NK-92 treated with Interleukin-12 subunit alpha and Interleukin-12 subunit beta, amount 100 ng/mL, for 24 hours (cell line): ENCODE measurements at places on chromosomes 12 and 14.

DNA sequence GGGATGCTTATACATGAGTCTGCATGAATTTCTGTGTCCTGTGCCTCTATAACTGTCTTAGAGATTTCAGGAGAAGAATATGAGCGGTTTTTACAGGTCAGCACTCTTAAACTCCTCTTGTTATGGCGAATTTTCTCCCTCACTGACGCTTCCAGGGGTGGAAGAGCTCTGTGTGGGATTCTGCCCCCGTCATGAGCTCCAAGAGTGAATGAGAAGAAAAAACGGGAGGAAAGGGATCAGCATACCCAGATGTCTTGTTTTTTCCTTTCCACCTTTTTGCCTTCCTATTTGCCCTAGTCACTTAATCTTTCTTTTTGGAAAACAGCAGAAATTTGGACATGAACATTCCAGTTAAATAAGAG lies 651 bp downstream of the PFKM start:
- DNase-seq = no peak

DNA sequence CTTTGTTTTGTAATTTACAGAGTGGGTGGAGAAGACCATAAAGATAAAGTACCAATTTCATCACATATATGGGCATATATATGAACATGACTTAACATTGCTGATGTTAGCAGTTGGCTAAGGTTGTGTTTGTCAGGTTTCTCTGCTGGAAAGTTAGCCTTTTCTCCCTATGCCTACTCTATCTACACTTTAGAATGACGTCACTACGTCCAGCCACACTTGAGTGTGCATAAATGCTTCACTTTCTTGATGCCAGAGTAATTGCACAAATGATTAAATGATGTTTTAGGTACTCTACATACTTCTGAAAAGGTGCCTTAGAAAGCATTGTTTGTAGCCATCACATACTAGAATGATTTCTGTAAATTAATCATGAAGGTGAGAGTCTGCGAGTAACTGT lies 759.2 kb upstream of the MGAT4C start:
- no peak for DNase-seq

DNA sequence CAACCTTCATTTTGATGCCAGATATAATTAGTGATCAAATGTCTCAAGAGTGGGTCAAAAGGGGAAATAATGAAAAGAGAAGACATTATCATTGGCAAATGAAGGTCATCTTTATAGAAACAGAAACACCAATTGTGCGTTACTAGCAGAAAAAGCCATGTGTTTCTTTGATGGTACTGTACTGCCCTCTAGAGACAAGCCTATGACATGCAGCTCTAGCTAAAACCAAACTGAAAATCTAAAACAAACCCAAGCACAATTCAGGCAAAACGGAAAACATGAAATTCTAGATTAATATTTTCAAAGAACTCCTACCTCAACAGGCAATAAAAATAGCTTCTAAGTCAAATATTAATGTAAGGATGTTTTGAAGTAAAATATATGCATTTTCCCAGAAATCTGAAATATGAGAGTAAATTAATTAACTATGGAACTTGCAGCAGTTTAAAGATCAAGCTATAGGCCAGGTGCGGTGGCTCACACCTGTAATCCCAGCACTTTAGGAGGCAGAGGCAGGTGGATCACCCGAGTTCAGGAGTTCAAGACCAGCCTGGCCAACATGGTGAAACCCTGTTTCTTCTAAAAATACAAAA lies 115.4 kb downstream of the KLHL28 start:
- no peak for DNase-seq

- no peak for DNase-seq
These were observed 37.8 kb upstream of the C12orf75 start for GRCh38 chr12:105292705-105293104.

DNA sequence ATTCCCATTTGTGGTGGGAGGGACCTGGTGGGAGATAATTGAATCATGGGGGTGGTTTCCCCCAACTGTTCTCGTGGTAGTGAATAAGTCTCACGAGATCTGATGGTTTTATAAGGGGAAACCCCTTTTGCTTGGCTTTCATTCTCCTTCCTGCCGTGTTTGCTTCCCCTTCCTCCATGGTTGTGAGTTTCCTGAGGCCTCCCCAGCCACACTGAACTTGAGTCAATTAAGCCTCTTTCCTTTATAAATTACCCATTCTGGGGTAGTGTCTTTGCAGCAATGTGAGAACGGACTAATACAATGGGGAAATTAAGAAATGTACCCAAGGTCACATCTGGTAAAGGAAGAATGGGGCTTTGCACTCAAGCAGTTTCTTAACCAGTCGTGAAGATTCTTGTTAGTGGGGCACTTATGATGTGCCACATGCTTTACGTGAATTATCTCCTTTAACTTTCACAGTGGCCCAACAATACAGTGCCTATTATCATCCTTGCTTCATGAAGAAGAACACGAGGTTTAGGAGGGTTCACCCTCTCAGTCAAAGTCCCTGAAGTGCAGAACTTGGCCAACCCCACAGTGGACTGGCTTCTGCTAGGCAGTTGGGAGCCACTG lies 234.3 kb downstream of the EFCAB11 start:
- DNase-seq = no peak

DNA sequence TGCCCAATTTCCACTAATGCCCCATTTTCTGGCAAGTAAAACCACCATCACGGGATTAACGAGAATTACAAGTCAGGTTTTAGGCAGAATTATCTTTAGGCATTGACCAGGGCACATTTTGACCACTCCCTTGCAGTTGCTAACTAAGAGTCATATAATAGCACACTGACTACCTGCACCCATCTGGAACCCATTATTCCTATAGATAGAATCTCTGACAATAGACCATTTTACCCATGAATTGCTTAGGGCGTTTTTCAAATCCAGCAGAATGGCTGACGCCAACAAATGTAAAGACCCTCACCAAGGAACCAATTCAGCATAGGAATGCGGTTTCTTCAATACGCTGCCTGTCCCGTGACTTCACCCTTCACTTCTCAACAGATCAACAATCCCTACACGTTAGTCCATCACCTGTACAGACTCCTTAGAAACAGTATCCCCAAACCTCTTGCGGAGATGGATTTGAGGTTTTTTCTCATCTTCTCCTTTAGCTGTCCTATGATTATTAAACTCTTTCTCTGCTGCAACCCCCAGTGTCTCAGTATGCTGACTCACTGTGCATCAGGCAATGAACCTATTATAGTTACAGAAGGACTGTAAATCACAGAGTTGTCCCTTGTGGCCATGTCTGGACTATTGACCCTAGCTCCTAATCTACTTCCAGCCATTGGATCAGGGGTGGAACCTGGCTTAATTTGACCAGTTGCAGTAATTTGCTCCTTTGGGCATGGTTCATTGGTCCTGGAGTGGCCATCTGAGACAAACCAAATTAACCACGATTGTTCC lies 177.3 kb upstream of the PLXNC1 start:
- DNase-seq = no peak

- DNase-seq = no peak
These were observed 11.1 kb downstream of the OLR1 start for GRCh38 chr12:10160617-10161385.

GRCh38 chr12:95611676-95612309 lies 60.5 kb upstream of the USP44 start:
- no peak for DNase-seq

- no peak for DNase-seq
These were observed 85.7 kb downstream of the MIA2 start for GRCh38 chr14:39319381-39319780.

GRCh38 chr12:130342442-130342841 lies 4.8 kb downstream of the PIWIL1 start:
- DNase-seq = no peak

DNA sequence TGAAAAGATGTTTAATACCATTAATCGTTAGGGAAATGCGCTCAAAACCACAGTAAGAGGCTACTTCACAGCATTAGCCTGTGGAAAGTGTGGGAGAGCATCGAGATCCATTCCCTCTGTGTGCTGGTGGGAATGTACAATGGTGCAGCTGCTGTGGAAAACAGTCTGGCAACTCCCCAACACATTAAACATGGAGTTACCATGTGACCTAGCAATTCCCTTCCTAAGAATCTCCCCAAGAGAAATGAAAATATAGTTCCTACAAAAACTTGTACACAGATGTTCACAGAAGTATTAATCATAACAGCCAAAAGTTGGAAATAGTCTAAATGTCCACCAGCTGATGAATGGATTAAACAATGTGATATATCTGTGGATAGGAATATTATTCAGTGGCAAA lies 23.8 kb downstream of the MLXIP start:
- no peak for DNase-seq

DNA sequence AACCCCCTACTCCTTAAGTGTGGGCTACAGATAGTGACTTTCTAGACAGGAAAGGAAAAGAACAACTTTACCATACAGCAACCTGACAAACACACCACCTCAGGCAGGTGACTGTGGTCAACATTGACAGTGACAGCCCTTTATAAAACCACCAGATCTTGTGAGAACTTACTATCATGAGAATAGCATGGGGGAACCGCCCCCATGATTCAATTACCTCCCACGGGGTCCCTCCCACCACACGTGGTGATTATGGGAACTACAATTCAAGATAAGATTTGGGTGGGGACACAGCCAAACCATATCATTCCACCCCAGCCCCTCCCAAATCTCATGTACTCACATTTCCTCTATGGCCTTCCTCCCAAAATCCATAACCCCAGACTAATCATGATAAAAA lies 16.3 kb downstream of the OR10P1 start:
- DNase-seq = no peak

DNA sequence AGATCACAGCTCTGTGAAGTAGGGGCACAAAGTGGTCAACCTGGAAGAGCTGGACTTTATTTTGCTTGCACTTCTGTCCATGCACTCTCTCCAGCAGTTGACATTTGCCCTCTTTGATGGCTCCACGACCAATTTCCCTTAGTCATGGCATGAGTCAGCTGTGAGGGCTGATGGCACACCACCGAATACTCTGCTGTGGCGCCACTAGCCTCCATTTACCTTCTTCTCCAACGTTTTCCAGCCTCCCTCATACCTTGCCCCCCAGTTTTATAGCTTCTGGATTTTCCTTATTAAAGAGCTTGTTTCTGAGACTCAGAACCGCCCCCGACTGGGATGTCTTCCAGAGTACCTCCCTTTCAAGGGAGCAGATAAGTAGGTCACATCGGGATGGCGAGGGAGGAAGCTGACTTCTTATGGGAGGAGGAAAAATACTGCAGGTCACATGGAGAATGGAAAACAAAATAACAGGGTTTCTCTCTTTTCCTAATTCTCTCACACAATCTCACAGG lies 17.6 kb downstream of the NINJ2 start:
- DNase-seq = no peak

- DNase-seq = no peak
These were observed 191.0 kb upstream of the ATP2B1 start for GRCh38 chr12:89899651-89900050.

DNA sequence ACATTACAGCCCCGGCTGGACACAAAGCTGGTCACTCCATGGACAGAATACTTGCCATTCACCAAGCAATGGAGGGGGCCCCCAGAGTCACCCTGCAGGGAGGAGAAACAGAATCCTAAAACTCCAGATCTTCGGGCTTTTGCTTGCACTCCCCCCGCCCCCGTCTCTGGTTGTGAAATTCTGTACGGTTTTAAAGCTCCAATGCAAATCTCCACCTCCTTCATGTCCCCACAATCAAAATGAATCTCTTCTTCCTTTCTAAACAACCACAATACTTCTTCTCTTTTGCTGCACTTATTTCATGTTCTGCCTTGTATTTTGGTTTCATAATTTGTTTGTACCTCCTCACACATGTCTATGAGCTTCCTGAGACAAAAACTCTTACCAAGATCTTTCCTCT lies 5.8 kb upstream of the BIN2 start:
- no peak for DNase-seq
